ENCODE measurements at places on chromosomes 13 and 19.
A peak's percentile ranks its signal among the peaks of the same experiment; 100 is the strongest.

- no peak for DNase-seq
These were observed 256.1 kb downstream of the SLITRK6 start for GRCh38 chr13:85543144-85543543.

DNA sequence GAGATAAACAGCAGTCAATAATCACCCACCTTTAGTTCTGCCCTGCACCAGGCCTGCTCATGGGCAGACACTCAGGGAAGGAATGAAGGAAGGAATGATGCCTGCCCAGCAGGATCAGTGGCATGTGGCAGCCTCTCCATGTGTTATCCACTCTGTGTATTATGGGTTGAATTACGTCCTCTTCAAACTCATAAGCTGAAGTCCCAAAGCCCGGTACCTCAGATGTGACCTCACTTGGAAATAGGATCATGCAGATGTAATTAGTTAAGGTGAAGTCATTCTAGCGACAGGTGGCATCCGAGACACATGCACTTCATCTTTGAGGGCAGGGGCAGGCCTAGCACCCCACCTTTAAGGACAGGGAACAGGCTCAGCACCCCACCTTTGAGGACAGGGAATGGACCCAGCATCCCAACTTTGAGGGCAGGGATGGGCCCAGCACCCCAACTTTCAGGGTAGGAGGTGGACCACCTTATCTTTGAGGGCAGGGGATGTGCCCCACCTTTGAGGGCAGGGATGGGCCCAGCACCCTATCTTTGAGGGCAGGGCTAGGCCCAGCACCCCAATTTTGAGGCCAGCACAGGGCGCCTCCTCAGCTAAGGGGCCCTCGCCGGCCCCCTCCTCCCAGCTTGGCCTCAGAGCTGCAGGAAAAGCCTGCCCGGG lies 127.6 kb downstream of the URI1 start:
- peak; percentile 42 for DNase-seq

DNA sequence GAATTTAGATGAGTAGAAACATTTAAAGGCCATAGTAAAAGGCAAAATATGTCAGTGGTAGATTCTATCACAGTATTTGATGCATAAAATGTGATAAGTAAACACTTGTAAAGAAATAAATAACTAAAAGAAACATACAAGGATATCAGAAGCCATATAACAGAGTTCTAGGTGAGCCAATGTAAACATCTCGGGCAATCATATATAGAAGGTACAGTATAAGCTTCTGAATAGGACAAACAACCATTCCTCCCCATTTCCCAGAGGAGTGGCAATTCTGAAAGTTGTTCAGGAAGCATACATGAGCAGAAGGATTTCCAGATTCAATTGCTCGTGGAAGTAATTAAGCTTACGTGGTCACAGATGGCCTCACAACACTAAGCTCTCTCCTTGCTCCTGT lies 267.3 kb downstream of the LHFPL6 start:
- DNase-seq: no peak

DNA sequence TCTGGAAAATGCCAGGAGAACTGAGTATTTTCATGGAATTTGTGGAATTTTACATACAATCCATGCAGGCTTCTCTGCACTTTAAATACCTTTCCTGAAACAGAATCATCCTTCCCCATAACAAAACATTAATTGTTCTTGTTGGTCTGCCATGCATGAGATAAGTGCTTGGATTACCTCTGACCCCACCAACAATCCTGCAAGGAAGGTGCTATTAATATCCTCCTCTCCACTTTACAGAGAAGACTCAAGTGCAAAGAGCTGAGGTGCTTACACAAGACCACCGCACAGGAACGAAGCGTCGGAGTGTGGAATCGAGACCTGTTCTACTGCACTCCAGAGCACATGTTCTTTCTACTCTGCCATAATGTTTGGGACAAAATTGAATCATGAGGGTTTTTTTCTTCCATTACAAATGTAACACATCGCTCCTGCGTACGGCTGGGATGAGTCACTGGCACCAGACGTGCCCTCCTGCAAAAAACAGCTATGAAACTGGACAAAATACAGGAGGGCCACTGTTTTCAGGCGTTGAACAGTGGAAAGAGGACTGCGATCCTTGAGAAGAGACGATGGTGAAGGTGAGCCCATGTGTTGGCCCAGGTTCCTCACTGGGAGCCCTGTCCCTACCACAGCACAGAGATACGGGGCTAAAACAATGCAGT lies 12.9 kb upstream of the LRRC4B start:
- DNase-seq: no peak

DNA sequence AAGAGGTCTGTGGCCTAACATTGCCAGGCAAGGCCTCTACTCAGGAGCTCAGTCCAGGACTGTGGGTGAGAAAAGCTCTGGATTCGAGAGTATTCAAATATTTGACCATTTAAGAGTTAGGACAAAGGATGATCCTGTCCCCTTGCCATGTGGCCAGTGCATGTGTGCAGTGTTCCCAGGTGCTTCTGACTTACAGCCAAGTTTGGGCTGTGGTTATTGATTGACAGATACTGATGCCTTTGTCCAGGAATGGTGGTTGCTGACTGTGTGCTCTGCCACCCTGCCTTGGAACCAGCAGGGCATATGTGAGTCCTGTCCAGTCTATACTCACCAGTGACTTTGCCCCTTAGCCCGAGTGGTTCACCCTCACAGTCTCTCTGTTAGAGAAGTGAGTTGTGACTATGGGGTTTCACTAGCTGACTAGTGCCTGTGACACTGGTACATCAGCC lies 51.9 kb downstream of the GARRE1 start:
- no peak for DNase-seq

DNA sequence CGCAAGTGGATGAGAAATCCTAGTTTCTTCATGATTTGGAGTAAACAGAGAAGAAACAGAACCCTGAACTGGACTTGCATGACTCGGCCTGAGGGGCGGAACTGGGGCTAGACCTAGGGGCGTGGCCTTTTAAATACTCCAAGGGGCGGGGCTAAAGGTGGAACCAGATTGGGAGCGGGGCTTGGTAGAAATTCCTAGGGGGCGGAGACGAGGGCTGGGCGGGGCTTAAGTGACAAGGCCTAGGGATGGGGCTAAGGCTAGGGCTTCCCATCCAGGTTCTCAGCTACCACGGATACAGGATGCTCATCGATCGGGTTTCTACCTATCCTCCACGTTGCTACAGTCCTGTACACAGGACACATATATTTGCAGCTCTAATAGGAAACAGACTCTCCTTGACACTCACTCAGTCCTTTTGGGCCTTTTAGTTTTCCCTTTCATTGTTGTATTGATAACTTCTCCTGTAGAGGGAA lies 372 bp upstream of the ZNF699 start:
- peak; percentile 94 for DNase-seq

GRCh38 chr19:45768655-45768983 lies 433 bp downstream of the SIX5 start:
- DNase-seq: no peak

- DNase-seq: no peak
These were observed 12.5 kb downstream of the DOCK9 start for GRCh38 chr13:98965325-98965724.

GRCh38 chr13:51643882-51644281 lies 59.6 kb downstream of the WDFY2 start:
- DNase-seq: no peak

GRCh38 chr13:98979012-98979660 lies 1.3 kb upstream of the DOCK9 start:
- no peak for DNase-seq

GRCh38 chr19:16841391-16841926 lies 12.3 kb downstream of the SIN3B start:
- no peak for DNase-seq

DNA sequence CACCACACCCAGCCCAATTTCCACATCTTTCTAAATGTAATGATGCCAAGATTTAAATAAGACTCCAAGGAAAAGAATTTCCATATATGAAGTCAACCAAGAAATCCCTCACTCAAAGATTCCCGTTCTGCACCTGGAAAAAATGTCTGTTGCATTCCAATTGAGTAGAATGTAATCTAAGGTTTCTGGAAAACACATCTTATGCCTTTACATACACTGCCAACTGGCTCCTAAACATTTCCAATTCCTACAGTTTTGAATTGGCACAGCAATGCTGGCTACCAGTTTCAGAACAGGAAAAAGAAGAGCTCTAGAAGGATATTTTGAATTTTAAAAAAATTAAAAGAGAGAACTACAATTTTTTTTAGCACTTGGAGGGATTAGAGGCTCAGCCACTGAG lies 43.0 kb downstream of the COL4A2 start:
- no peak for DNase-seq

GRCh38 chr13:28792992-28793391 lies 27.1 kb upstream of the MTUS2 start:
- DNase-seq: no peak

GRCh38 chr19:9850235-9850959 lies 15.3 kb downstream of the PIN1 start:
- no peak for DNase-seq

- no peak for DNase-seq
These were observed 13.6 kb downstream of the ONECUT3 start for GRCh38 chr19:1766800-1767352.

DNA sequence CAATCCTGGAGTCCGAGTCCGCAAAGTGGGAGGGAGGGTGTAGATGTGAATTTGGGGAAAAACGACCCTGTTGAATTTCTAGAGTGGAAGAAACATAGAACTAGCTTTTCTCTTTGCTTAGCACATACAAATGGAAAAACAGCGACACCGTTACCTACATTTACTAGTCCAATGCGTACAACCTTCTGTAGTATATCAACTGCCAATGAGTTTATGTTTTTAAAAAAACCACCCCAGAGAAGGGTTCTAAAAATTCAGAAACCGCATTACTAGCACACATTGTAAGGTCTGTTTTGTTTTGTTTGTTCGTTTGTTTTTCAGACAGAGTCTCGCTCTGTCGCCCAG lies 332 bp upstream of the SUPT20H start:
- DNase-seq: no peak

GRCh38 chr19:56105090-56105701 lies 15.9 kb downstream of the ZNF787 start:
- DNase-seq: peak; percentile 92

- DNase-seq: no peak
These were observed 397.4 kb downstream of the SPRY2 start for GRCh38 chr13:79943346-79944023.

DNA sequence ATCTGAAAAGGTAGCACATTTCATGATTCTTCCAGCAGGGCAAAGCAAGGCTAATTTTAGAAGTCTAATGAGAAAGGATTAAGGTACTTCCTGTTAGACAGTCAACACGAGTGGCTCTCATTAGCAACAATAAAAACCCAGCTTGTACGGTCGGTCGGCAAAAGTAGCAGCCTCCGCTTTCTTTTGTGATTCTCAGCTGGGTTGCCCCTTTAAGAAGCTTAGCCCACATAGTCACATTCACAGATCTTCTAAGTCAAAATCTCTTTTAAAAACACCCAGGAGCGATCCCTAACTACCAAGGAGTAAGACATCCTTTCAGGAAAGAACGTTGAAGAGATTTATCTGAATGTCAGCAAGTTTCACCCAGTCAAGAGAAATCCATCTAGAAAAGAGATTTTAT lies 684.8 kb downstream of the DIAPH3 start:
- DNase-seq: no peak

DNA sequence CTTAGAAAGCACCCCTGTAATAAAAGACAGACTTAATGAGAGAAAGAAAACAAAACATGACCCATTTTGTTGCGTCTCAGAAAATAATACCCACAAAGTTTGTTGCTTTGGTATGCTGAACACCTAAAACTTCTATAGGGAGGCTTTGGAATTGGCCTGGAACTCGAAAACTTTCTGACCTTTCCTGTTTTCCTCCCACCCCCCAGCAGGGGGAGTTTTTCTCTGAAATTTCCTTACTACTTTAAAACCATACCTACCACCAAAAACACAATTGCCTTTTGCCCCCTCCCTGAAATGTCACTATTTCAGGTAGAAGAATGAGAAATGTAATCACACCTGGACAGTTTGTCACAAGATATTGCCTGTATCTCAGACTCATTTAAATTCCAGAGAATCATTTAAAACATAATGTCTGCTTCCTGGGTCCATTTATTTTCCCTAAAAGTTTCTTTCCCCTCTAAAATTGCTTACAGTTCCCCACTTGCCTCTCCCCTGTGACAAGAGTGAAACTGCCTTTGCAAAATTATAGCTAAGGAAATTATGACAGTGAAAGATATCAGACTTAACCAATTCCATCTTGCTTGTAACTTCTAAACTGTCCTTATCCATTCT lies 2700.2 kb downstream of the PCDH9 start:
- DNase-seq: no peak

GRCh38 chr19:27884376-27884775 lies 1328.6 kb downstream of the UQCRFS1 start:
- no peak for DNase-seq

- DNase-seq: no peak
These were observed 31.1 kb downstream of the SLC7A1 start for GRCh38 chr13:29564373-29564772.

- no peak for DNase-seq
These were observed 53.9 kb downstream of the OR10H4 start for GRCh38 chr19:16002406-16003384.

DNA sequence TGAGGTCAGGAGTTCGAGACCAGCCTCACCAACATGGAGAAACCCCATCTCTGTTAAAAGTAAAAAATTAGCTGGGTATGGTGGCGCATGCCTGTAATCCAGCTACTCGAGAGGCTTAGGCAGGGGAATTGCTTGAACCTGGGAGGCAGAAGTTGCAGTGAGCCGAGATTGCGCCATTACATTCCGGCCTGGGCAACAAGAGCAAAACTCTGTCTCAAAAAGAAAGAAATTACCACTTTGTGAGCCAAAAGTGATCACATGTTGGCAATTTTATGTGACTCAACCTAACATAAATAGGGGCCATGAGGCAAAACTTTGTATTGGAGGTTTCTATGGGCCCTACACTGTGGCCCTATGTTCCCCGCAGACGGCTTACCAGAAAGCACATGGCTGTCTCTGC lies 72.2 kb downstream of the MAP4K1 start:
- no peak for DNase-seq

- peak; percentile 71 for DNase-seq
These were observed 9.1 kb downstream of the PNPLA6 start for GRCh38 chr19:7544626-7545025.

GRCh38 chr13:78323848-78324247 lies 279.5 kb downstream of the POU4F1 start:
- no peak for DNase-seq

DNA sequence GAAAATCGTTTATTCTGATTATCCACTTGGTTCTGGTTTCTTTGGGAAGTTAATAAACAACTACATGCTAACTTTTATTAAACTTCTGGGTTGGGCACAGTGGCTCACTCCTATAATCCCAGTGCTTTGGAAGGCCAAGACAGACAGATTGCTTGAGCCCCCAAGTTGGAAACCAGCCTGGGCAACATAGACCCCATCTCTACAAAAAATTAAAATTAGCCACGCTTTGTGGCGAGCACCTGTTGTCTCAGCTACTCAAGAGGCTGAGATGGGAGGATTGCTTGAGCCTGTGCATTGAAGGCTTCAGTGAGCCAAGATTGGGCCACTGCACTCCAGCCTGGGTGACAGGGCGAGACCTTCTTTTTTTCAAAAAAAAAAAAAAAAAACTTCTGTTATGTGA lies 21.7 kb downstream of the GPR180 start:
- DNase-seq: no peak

- peak; percentile 49 for DNase-seq
These were observed 46.5 kb downstream of the RFX2 start for GRCh38 chr19:6063576-6064335.

- DNase-seq: no peak
These were observed 43.9 kb upstream of the CSNK1A1L start for GRCh38 chr13:37149380-37149779.
